Bladder microvascular endothelial cell (primary cell): ENCODE measurements at places on chromosomes 11 and 22. TPM values are rescaled to one million over a fixed set of nuclear protein-coding genes. Genes with fewer than 3 reads are reported as not detected.

The SERPIND1 gene
- total RNA-seq = under 0.01 TPM in 1 of 2 replicates, not detected in the other

The TMPRSS5 gene
- total RNA-seq = 0.13 and 0.16 TPM in 2 replicates

The BCO2 gene
- total RNA-seq = 0.65 and 1.9 TPM in 2 replicates

The MS4A4A gene
- not detected in 2 replicates for total RNA-seq

The DTX4 gene
- total RNA-seq = 0.32 and 68.3 TPM in 2 replicates

The KDELR3 gene
- 16.7 and 27.7 TPM in 2 replicates for total RNA-seq

The SSTR3 gene
- total RNA-seq = not detected in 2 replicates

The RFPL3 gene
- total RNA-seq = not detected in 2 replicates

The ELMOD1 gene
- 0.31 TPM in 1 of 2 replicates, not detected in the other for total RNA-seq

The C11orf42 gene
- not detected in 2 replicates for total RNA-seq

The NAA40 gene
- 6.5 and 20.8 TPM in 2 replicates for total RNA-seq

The MMP1 gene
- total RNA-seq = 32.1 and 734 TPM in 2 replicates

The MYEOV gene
- total RNA-seq = 0.49 and 0.50 TPM in 2 replicates

The TRIM49 gene
- not detected in 2 replicates for total RNA-seq

The OR5A2 gene
- total RNA-seq = under 0.01 TPM in 1 of 2 replicates, not detected in the other

The NEFH gene
- total RNA-seq = 0.25 and 0.65 TPM in 2 replicates

The SCGB1D1 gene
- not detected in 2 replicates for total RNA-seq

The TP53I11 gene
- total RNA-seq = 35.1 and 38.1 TPM in 2 replicates

The TEAD1 gene
- 10.8 and 42.6 TPM in 2 replicates for total RNA-seq

The ZFTA gene
- 10.7 and 10.8 TPM in 2 replicates for total RNA-seq

The ABTB2 gene
- total RNA-seq = 0.49 and 0.57 TPM in 2 replicates

The TSGA10IP gene
- not detected in 2 replicates for total RNA-seq

The OR51E2 gene
- not detected in 2 replicates for total RNA-seq

The GLYATL1 gene
- total RNA-seq = not detected in 2 replicates

The GSTT4 gene
- total RNA-seq = not detected in 2 replicates

The KCNQ1 gene
- 0.13 and 0.32 TPM in 2 replicates for total RNA-seq

The TIMP3 gene
- 34.6 and 201 TPM in 2 replicates for total RNA-seq

The UBQLNL gene
- not detected in 2 replicates for total RNA-seq

The LSP1 gene
- total RNA-seq = 0.31 and 0.32 TPM in 2 replicates

The LMO2 gene
- 53.1 and 55.9 TPM in 2 replicates for total RNA-seq

The KCNK4 gene
- 0.25 TPM in 1 of 2 replicates, not detected in the other for total RNA-seq

The MYH9 gene
- 844 and 1,720 TPM in 2 replicates for total RNA-seq

The MMP7 gene
- total RNA-seq = 0.44 TPM in 1 of 2 replicates, not detected in the other

The RIMBP3C gene
- total RNA-seq = not detected in 2 replicates

The FGF19 gene
- not detected in 2 replicates for total RNA-seq

The OR5A1 gene
- not detected in 2 replicates for total RNA-seq

The MYRF gene
- total RNA-seq = 0.49 and 1.0 TPM in 2 replicates

The ANO9 gene
- total RNA-seq = 0.32 and 5.7 TPM in 2 replicates

The C22orf42 gene
- not detected in 2 replicates for total RNA-seq

The C1QTNF4 gene
- 0.13 and 0.16 TPM in 2 replicates for total RNA-seq

The RAPSN gene
- 0.25 and 0.32 TPM in 2 replicates for total RNA-seq

The KDM4D gene
- total RNA-seq = 0.38 and 0.49 TPM in 2 replicates

The GALNT18 gene
- 31.6 and 137 TPM in 2 replicates for total RNA-seq

The SLC5A1 gene
- not detected in 2 replicates for total RNA-seq

The RNASEH2C gene
- total RNA-seq = 34.2 and 37.3 TPM in 2 replicates

The NR1H3 gene
- 10.0 and 13.1 TPM in 2 replicates for total RNA-seq

The HIKESHI gene
- 46.1 and 48.2 TPM in 2 replicates for total RNA-seq

The SPON1 gene
- total RNA-seq = 0.06 TPM in 1 of 2 replicates, not detected in the other

The GRM5 gene
- total RNA-seq = under 0.01 and 0.13 TPM in 2 replicates

The HEPHL1 gene
- not detected in 2 replicates for total RNA-seq

The CREB3L1 gene
- total RNA-seq = 0.25 and 0.65 TPM in 2 replicates

The PRRG4 gene
- under 0.01 and 1.2 TPM in 2 replicates for total RNA-seq

The TRPM5 gene
- total RNA-seq = not detected in 2 replicates
